ENCODE measurements at places on chromosomes 11 and 22.

DNA sequence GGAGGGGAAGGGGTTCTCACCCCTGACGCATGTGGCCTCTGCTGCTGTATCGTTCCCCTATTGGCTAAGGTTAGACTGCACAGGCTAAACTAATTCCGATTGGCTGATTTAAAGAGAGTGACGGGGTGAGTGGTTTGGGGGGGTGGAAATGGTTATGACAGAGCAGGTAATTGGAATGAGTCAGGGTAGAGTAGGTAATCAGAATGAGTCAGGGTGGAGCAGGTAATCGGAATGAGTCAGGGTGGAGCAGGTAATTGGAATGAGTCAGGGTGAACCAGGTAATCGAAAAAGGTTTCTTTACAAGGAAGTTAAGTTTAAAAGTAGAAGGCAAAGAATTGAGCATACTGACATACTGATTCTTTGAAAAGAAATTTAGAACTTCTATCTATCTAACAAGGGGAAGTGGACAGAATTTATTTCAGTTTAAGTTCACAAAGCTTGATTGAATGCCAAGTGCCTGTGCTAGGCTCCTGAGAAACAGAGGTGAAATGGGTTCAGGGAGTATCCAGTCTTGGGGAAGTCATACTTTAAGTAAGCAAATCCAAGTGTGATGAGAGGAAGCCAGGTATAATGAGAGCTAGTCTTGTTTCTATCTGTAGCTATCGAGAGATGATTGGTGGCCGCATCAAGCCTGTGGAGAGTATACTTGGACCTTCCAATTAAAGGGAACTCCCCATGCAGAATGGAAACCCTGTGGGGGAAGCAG lies 58.0 kb downstream of the C11orf91 start:
- no peak for DNase-seq

DNA sequence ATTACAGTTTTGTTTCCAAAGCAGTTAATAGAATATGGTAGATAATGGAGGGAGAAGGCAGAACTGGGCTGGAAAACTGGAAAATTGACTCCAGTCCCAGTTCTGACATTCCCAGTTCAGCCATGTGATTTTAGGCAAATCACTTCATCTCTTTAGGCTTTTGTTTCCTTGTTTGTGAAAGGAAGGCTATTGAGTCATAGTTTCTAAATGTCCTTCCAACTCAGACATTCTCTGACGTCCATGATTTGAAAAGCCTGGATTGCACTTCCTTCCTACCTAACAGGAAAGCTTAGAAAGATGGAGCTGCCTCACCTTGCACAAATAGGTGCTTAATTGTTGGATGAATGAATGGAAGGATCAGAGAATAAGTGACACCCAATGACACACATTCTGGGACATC lies 19.8 kb upstream of the GALNT18 start:
- no peak for DNase-seq

DNA sequence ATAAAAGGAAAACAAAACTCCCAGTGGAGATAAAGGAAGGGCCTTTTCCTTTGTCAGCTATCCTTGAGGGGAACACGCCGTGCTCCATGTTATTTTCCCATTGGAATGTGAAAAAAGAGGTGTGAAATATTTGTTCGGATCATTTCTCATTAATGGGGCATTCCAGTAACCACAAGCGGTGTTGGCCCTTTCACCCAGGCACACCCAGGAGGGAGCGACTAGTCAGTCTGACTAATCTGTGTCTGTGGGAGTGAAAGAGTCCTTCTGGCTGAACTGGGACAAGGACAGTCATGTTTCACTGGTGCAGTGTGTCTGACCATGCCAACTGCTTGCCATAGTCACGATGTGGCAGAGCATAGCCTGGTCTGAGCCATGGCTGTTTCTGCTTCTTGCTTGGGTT lies 13.0 kb upstream of the MYEOV start:
- DNase-seq: no peak

DNA sequence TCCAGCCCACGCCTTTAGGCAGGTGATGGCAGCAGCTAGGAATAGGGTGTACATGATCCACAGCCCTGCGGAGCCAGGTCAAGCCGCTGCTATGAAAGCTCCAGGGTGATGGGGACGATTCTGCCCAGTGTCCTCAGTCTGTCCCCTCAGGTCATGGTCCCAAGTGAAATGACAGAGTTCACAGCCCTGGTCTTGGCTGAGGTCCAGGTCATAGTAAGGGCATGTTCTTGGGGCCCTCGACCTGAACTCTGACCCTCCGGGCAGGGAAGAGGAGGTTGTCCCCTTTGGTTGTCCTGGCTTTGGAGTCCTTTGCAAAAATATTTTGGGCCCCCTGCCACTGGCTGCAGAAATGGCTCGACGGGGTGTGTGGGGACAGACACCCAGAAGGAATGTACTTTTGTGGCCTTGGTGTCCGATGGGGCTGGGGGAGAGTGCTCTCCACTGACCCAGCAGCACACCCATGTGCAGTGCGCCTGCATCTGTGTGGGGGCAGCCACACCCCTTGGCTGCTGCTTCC lies 7.3 kb downstream of the C22orf31 start:
- DNase-seq: no peak

DNA sequence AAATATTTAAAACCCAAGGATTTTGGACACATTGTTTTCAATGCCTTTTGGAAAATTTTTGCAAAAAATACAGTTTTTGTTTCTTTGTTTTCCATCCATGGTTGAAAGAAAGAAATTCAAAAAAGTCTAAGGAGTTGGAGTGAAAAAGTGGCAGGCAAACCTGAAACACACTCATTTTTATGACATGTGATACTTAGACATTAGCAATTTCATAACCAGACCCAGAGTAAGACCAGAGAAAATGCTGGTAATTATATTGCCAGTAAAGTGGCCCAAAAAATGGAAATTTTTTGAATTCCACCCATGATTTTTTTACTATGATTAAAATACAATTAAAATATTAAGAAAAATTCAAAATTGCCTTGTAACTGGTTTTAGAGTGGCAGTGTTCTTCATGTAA lies 128.2 kb downstream of the SLC17A6 start:
- DNase-seq: no peak

DNA sequence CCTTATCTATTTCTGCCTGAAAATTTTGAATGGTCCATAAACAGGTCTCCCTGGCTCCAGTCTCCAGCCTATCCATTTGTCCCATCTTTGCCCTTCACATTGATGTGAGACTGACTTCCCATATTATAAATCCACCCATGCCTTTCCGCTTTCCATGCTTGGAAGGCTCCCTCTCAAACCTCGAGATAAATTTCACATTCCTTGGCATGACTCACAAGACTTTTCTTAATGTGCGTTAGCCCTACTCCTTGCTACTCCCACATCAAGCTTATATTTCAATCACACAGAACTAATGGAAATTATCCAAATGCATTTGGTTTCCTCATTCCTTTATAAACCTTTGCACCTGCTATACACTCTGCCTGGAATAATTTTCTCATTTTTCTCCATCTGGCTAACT lies 163.7 kb upstream of the NTM start:
- DNase-seq: no peak

DNA sequence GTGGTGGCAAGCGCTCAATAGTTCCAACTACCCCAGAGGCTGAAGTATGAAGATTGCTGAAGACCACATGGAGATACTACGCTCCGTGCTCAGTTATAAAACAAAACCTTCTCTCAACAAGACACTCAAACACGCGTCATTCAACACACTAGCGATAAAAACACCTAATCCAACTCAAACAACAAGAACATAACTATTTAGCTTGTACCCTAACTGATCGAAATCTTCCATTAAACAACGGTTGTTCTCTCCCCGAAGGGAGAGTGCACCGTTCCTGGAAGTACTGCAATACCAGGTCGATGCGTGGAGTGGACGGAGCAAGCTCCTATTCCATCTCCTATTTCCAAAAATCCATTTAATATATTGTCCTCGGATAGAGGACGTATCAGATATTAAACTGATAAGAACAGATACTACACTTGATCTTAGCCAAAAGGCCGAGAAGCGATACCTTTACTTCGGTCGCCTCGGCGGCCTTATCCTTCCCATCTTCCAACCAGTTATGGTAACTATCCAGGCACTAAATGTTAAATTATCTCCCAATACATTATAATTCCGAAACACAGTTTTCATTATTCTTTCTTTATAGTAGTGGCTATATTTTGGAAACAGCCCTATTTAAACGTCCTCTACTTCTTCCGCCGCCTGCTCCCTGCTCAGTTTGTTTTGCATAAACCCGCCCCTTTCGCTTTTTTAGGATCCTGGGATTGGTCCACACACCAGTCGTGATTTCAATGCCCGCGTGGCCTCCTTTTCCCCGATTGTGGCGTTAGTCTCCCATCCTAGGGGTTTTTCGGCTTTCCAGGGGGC lies 2.2 kb upstream of the WDR74 start:
- DNase-seq: peak; percentile 95

DNA sequence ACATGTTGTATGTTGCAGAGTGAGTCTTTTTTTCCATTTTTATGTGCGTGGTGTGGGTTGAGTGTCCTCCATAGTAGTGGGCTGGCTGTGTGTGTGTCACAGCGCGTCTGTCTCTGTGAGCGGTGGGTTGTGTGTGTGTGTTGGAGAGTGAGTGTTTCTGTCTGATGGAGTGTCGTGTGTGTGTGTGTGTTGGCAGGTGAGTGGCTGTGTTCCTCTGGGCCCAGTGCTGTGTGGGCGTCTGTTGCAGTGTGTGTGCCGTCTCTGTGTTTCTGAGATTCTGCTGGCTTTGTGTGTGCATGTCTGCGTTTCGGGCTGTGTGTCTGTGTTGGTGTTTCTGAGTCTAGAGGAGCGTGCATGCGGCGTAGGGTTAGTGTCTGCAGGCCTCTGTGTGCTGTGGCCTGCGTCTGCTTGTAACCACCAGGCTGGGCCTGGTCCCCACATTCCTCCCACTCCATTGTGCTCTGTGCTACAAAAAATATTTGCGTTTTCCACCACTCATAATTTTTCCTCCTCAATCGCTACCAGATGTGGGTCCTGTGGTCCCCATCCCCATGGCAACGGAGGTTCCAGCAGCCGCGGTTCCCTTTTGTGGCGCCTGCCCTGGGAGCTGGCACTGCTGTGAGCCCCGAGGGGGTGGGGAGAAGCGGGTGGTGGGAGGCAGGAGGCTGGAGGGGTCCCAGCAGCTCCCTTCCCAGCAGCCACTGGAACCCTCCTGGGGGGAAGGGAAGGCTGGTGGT lies 15.2 kb downstream of the SCARF2 start:
- no peak for DNase-seq

DNA sequence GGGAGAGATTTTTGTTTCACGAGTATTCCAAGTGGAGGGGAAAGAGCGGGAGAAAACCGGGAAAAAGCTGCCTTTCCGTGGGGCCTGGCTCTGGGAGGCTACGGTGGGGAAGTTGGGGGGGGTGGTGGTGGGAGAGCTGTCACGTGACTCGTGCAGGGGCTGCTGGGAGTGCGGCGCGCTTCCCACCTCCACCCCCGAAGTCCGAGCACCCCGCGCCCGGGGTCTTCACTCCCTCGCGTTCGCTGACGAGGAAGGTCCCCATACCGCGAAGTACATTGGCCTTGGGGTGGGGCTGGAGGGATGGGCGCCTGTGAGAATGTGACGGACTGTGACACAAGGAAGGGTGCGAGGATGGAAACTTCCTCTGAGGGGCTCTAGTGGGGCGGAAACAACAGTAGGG lies at the start of gene TEX12:
Gene TEX12, plus strand, starts transcription at position 228 of the 400 bp plus-strand sequence. CDS start 1,897 bp downstream, outside the sequence.
- no peak for DNase-seq

DNA sequence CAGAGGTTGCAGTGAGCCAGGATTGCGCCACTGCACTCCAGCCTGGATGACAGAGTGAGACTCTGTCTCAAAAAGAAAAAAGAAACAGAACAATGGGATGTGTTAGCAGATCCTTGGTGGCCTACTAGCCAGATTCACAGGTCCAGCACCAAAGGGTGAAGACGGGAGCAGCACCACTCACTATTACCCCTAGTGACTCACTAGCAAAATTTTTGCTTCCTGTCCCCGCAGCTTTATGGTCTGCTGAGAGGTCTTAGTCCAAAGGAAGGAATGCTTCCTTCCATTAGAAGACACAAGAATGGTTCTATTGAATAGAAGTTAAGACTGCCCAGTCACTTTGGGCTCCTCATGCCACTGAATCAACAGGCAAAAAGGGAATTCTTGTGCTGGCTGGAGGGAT lies 35.9 kb upstream of the NUP50 start:
- DNase-seq: no peak

DNA sequence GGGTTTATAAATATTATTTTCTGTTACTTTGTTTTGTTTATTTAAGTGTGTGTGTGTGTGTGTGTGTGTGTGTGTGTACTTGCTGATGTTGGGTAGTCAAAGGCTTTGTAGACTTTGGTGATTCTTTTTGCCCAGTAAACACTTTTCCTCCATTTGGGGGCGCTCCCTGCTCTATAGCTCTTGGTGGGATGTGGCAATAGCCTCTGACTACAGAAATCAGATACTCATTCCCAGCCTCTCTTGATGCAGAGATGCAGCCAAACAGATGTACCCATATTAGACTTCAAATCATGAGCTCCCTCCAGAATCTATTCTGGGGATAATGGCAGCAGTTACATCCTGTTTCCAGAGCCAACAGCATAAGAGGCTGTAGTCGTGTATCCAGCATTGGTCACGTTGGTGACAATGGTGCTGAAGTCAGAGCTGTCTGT lies 33.4 kb upstream of the APOL5 start:
- no peak for DNase-seq

GRCh38 chr11:9250139-9250582 lies 15.0 kb downstream of the DENND5A start:
- no peak for DNase-seq

- DNase-seq: no peak
Observed at GRCh38 chr11:44418456-44418830, 108.5 kb upstream of the ALX4 start.

GRCh38 chr11:69005183-69005630 lies 7.8 kb downstream of the MRGPRF start:
- no peak for DNase-seq

GRCh38 chr11:120898568-120898967 lies 125.3 kb upstream of the TBCEL start:
- DNase-seq: no peak

- DNase-seq: no peak
Observed at GRCh38 chr22:29670626-29671025, 49.2 kb upstream of the CABP7 start.

GRCh38 chr22:49476176-49476575 lies 351.5 kb downstream of the BRD1 start:
- DNase-seq: no peak

GRCh38 chr11:65378208-65378927 lies 4.1 kb downstream of the SLC25A45 start:
- no peak for DNase-seq

GRCh38 chr22:32076761-32077084 lies 33.7 kb downstream of the SLC5A1 start:
- no peak for DNase-seq

DNA sequence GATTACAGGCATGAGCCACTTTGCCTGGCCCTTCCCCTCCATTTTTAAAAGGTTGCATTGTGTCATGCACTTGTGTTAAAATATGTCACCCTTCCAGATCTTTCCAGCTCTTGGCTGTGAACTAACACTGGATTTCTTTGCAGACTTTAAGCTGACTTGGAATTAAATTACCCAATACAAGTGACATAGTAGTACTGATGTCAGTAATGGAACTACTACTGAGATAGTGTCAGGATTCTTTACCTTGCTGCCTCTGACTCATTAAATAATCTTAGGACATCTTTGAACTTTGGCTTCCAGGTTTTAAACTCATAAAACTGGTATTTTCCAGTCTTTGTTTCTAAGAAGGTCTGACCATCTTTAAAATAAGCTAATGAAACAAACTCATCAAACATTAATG lies 51.8 kb upstream of the OR4B1 start:
- DNase-seq: no peak
